SJSA1 (cell line): ENCODE measurements at places on chromosomes 3 and 15. TPM values are rescaled to one million over a fixed set of nuclear protein-coding genes. Genes with fewer than 3 reads are reported as not detected.

- DNase-seq = no peak
Measured at GRCh38 chr3:39317571-39318169, 11.8 kb upstream of the CCR8 start.

ILDR1 gene
- total RNA-seq = not detected in 2 replicates

DNA sequence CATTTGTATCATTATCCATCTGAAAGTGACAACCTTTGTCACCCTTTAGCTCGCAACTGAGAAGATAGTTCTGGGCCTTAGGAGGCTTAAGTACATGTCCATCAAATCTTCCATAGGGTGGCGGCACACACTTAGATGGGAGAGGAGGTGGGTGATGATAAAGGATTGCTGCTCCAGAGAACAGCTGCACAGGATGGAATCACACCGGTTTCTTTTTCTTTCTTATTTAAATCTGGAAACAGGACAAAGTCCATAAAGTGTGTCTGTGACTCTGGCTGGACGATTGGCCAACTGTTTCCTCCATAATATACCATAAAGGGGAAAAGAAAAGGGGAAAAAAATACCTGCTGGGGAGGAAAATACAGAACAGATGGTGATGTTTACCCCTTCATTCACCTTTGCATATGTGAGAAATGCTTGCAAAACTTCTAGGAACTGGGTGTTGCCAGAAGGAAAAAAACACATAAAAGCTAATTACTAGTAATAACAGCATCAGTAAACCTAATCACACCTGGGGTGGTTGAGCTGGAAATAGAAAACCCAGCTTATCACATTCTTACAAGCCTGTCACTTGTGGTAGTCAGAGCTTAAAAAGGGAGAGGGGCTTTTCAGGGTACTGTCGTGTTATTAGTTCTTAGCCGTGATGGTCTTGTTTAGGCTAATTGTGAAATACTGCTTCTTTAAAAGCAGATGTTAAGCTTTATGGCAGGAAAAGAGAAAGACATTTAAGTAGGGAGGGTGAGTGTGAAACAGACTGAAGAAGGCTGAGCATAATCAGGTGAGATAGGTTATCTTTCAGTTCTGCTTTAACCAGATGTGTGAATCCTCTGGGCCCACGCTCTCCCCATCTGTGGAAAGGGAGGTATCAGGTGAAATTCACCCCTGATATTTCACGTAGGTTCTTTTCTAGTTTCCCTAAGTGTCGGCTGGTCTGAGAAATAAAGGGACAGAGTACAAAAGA is 16.7 kb downstream of the C2CD4A start:
- DNase-seq = no peak

DNA sequence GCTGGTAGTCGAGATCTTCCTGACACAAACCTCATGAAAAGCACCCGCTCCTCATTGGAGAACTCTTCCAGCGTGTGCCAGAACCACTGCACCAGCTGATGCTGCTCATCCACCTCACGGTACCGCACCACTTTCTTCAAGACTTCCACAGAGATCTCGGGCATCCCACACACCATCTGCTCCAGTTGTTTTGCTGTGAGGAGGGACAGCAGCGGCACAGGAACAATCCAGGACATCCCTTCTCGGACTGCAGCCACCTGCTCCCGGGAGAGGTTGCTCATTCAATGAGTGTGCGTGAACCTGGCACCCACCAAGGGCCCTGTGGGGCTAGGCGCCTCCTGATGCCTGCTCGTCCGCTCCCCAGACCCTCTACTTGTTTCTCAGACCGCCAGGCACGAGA is 15.1 kb downstream of the FBXL22 start:
- no peak for DNase-seq

- no peak for DNase-seq
Measured at GRCh38 chr3:125120379-125121122, 64.8 kb upstream of the HEG1 start.

GRCh38 chr3:32455609-32456428 is 46.8 kb downstream of the CMTM6 start:
- DNase-seq = no peak

- DNase-seq = no peak
Measured at GRCh38 chr15:60017538-60018520, 13.7 kb downstream of the FOXB1 start.

GRCh38 chr3:134852893-134853351 is 57.9 kb downstream of the EPHB1 start:
- DNase-seq = no peak

- peak; percentile 20 for DNase-seq
Measured at GRCh38 chr3:114144909-114145688, 33.8 kb downstream of the DRD3 start.

DNA sequence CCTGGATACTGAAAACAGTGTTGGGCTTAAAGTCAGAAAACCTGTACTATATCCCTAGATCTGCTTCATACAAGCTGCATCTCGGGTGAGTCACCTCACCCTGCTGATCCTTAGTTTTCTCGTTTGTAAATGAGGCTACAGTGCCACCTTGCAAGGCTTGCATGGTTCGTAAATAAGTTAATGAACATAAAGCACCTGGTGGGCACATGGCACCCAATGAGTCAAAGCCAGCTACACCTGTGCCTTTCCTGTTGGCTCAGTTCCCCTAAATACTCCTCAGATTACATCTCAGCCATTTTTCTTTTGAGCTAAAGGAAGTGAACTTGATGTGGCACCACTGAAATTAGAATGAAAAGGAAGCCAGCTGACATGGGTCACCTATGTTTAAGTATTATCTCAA is 26.5 kb downstream of the RTP1 start:
- no peak for DNase-seq

GRCh38 chr15:92584105-92584504 is 71.5 kb downstream of the FAM174B start:
- no peak for DNase-seq

PTPRG gene
- total RNA-seq = 13.6 and 18.5 TPM in 2 replicates

GRCh38 chr3:5136211-5136918 is 14.3 kb downstream of the ARL8B start:
- no peak for DNase-seq

- DNase-seq = no peak
Measured at GRCh38 chr3:58679446-58679845, 12.9 kb upstream of the FAM3D start.

- DNase-seq = no peak
Measured at GRCh38 chr15:51274956-51275355, 63.4 kb downstream of the CYP19A1 start.

DNA sequence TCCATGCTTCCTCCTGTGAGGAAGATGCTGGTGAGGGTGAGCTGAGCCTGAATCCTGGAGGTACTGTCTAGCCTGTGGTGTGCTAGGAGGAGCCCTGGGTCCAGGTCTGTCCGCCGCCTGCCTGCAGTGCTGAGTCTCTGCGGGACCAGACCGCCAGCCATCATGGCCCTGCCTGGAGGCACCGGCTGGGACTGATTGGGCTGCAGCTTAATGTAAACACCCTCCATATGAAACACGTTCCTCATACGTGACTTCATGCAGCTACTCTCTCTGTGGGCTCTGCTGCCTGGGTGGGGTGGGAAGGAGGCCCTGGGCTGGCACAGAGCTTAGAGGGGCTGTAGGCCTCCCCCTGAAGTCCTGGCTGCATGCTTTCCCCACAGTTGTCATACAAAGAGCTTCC is 67.4 kb downstream of the FBLN2 start:
- DNase-seq = no peak

DNA sequence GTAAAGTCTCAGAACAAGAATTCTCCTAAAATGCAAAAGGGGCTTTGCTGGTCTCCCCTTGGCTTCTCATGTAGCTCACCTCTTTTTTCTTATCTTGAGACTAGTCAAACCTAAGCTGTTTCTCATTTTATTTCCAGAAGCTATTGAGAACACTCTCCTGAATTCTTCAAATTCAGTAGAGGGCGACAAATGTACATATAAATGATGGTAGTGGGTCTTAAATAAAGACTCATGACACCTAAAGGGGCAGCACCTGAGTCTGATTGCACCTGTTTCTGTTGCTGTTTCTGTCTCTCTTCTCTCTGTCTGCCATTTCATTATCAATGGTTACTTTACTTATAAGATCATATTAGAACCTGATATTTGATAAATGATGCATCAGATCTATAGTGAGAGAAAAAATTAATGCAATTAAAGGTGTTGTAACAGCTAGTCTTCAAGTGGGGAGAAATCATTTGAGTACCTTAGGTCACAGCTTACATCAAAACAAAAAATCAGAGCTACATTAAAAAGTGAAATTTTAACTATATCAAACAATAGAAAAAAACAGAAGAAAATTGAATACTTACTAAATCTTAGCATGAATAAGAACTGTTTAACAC is 7.0 kb downstream of the ADIPOQ start:
- no peak for DNase-seq

ATP11B gene
- 36.7 and 50.8 TPM in 2 replicates for total RNA-seq

ATOSA gene
- total RNA-seq = 2.0 and 4.0 TPM in 2 replicates

TRANK1 gene
- total RNA-seq = 0.91 and 2.4 TPM in 2 replicates

DNA sequence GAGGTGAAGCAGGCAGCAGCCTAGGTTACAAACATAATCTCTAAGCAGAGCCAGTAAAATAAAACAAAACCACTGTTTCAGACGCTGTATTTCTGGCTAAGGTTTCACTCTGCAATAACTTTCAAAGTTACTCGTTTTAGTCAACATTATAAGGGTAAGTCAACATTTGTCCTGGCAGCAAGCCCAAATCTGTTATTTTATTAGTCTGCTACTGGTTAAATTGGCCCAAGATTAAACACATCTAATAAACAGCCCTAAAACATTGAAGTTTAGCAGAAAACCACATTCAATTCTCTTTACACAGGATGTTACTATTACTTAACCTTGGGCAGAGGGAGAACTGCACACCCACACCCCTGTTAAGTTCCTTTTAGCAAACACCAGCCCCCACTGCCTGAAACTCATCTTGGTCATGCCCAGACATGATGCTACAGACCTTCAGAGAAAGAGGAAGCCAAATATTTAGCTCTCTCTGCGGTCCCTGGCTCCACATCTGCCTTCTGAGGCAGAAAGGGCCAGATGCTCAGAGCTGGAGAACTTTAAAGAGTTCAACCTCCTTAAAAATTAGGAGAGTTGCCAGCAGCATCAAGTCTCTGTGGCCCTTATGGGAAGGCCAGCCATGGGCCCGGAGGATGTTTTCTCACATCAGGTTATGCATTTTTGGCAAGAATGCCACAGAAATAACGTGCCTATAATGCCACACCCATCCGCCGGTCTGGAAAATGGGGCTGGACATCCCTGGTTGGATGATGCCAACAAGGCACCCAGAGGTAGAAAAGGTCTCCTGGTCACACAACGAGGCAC is 17.9 kb downstream of the ARHGEF3 start:
- DNase-seq = no peak

DNA sequence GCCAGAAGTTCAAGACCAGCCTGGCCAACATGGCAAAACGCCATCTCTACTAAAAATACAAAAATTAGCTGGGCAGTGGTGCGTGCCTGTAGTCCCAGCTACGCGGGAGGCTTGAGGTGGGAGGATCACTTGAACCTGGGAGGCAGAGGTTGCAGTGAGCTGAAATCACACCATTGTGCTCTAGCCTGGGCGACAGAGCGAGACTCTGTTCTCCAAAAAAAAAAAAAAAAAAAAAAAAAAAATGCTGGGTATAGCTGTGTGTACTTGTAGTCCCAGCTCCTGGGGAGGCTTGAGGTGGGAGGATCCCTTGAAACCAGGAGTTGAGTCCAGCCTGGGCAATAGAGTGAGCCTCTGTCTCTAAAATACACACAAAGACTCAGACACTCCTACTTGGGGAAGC is 32.0 kb downstream of the PPP1R2 start:
- no peak for DNase-seq

- DNase-seq = no peak
Measured at GRCh38 chr3:164883171-164883570, 195.1 kb downstream of the SI start.

MAP4 gene
- total RNA-seq = 74.8 and 88.0 TPM in 2 replicates

- no peak for DNase-seq
Measured at GRCh38 chr3:50100386-50100785, 11.7 kb downstream of the RBM5 start.

- no peak for DNase-seq
Measured at GRCh38 chr3:40490916-40491315, 14.0 kb downstream of the ZNF619 start.

PLCH1 gene
- total RNA-seq = 0.13 and 0.28 TPM in 2 replicates

DNA sequence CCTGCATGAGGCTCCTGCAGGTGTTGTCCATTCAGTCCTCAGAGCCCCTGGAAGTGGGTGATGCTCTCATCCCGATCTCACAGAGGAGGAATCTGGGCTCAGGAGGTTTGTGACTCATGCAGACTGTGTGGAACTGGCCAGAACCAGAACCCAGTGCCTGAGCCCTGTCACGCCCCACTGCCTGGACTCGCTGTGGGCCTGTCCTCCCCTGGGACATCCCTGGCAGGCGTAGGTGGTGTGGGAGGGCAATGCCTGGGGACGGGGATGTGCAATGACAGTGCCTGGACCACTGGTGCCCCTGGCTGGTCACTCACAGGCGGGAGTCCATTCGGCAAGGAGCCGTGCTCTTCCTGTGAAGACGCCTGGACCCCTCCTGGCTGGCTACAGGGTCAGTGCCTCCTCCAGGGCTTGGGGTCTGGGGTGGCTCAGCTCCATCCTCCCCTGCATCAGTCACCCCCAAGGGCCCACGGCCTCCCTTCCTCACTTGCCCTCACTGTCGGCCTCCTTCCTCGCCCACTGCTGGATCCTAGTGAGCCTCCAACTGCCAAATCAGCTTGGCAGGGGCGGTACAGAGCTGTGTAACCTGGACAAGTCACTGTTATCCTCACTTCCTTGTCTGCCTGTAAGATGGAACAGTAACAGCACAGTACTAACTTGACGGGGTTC is 14.9 kb downstream of the PSTPIP1 start:
- no peak for DNase-seq

DNA sequence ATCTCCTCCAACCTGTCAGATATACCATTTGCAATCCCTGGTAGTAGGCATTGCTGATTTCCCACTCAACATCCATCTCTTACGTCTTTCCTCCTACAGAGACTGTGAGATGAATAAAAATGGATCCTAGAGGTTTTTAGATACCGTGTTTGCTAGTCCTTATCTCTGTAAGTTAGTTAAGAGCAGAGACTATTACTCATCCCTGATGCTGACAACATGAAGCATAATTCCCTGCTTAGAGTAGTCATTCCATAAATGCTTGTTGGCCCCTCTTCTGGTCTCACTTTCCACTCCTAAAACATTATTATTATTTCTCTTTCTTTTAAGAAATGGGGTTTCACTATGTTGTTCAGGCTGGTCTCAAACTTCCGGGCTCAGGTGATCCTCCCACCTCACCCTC is 136.2 kb downstream of the RTP4 start:
- DNase-seq = no peak

THAP10 gene
- total RNA-seq = 3.9 and 10.7 TPM in 2 replicates

- peak; percentile 55 for DNase-seq
Measured at GRCh38 chr3:100401674-100402041, 319 bp downstream of the LNP1 start.

DNA sequence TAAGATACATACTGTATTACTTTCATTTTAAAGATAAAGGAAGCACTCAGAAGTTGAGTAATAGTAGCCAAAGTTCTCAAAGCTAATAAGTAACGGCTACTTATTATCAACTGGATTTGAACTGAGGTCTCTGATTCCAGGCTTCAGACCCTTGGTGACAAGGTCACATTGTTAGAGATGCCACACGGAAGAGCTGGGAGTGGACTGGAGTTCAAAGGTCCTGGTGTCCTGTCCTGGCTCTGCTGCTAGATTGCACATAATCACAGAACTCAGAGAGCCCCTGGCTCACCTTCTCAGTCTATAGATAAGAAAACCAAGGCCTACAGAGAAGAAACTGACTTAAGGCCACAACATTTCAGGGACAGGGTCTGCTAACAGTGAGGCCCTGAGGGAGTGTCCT is 75.3 kb downstream of the MYLK start:
- no peak for DNase-seq
